Activated T-helper 1 cell treated with Interleukin-2 at 50 U/mL for 16 hours (primary cell): ENCODE measurements at places on chromosomes 16 and 17.

DNA sequence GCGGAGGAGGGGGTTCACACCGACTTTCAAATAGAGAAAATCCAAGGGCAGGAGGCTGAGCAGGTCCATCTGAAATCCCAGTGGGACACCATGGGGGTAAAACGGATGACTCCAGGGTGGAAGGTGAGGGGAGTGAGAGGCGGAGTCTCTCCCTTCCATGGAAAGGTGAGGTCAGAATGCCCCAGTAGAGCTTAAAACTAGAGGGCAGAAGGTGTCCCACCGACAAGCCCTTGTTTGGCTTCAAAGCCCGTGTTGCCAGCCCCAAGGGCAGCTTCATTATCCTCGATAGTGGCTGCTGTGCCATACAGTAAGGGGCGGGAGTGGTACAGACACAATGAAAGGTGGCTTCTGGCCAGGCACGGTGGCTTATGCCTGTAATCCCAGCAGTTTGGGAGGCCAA, 55.7 kb downstream of the CNGB1 start:
- DNase-seq = no peak

DNA sequence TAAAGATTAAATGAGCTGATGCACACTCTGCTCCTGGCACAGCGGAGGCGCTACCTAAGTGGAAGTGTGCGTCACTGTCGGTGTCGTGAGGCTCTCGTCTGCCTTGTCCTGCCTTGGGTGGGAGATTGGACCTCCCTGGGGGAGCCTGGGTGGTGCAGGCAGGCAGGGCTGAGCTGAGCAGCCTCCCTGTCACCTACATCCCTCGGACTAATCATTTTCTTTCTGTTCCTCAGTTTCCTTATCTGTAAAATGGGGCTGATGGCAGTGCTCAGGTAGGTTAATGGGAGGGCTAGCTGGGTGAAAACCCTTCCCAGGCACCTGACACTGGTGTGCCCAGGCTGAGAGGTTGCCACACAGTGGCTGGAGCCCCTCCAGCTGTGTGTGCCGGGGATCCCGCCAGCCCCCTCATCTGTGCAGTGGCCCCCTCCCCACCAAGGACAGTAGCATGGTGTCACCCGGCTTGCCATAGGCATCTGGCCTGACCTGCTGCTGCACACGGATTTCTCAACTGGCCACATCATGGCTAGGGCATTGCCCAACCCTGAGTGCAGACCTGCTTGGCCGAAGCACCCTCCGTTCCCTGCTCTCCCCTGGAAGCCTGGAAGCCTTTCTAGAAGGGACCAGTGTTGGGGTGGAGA, 4.3 kb downstream of the ADCY7 start:
- DNase-seq = no peak

DNA sequence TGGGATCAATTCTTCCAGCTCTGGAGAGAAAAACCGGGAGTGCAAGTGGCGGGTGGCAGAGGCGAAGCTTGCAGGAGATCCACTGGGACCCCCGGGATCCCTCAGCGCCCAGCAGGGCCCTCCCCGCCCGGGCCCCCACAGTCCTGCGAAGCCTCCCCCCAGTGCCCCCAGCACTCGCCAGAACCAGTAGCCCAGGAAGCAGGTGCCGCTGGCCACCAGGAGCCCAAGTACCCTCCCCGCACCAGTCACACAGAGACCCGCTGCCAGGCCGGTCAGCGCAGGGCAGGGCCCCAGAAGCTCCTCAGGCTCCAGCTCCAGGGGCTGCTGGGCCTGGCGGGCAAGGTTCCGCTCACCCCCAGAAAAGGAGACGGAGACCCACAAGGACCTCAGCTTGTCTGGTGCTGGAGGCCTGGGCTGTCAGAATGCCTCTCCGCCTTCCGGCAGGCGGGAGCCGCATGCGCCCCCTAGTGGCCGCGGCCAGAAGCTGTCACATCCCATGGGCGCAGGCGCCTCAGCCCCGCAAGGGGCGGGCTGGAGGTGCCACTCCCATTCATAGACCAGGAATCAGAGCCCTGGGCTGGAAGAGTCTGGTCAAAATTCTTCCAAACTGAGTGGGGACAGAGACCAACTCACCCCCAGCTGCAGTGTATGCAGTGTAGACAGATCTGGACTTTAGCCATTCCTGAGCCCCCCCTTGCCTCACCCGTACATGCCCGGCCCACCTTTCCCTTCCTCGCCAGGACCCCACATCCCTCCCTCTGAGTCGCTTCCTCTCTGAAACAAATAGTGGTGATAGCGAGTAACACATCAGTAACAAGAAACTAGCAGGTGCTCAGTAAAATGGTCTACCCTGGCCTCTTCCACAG, 1002.3 kb downstream of the KCNJ18 start:
- no peak for DNase-seq

GRCh38 chr16:16073891-16074881, 124.8 kb downstream of the ABCC1 start:
- DNase-seq = no peak

DNA sequence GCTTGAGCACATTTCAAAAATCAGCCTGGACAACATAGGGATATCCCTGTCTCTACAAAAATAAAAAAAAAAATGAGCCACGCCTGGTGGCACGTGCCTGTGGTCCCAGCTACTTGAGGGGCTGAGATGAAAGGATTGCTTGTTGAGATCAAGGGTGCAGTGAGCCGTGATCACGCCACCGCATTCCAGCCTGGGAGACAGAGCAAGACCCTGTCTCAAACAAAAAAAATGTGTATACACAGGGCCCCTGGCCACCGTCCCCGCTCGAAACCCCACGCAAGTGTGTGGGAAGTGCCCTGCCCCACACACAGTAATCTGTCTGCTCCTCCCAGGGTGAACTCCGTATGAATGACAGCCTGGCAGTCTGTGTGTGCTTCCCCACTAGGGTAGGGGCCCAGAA, 93.0 kb upstream of the RPL38 start:
- no peak for DNase-seq

GRCh38 chr17:77892469-77893143, 65.9 kb upstream of the TNRC6C start:
- DNase-seq = no peak

- no peak for DNase-seq
Observed at GRCh38 chr16:47731252-47731651, 270.1 kb downstream of the PHKB start.

GRCh38 chr16:74601126-74601871, 5.6 kb downstream of the GLG1 start:
- DNase-seq = peak; percentile 56

DNA sequence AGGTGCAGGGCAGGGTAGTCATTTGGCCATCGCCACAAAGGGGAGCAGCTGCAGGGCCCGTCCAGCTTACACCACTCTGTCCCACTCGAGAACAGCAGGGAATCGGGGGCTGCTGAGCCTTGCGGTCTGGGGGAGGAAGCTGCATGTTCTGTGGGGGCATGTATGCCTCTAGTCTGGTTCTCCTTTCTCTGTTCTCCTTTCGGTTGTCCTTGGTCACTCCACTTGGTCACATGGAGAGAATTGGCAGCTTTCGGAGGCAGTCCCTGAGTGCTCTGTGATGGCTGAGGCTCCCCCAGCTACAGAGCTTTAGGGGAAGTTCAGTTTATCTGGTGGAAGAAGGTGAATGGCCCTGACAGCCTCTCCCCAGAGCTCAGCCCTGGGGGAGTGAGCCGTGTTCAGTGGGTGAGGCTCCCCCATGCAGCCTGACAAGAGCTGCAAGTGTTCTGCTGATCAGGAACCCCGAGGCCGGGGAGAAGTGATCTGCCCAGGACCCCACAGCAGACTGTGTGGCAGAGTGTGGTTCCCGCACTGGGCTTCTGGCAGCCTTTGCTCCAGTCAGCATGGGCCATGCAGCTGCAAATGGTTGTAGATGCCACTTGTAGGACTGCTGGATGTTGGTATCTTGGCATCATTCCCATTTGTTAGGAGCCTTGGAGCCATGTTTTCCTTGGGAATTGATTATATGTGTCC, 22.3 kb upstream of the SMPD3 start:
- DNase-seq = no peak

- DNase-seq = no peak
Observed at GRCh38 chr17:28875848-28876550, 21.2 kb downstream of the ERAL1 start.
